AG09319 (cell line): ENCODE measurements at places on chromosomes 13 and 19.

- no peak for DNase-seq
Observed at GRCh38 chr13:40381935-40382764, 284.3 kb downstream of the FOXO1 start.

DNA sequence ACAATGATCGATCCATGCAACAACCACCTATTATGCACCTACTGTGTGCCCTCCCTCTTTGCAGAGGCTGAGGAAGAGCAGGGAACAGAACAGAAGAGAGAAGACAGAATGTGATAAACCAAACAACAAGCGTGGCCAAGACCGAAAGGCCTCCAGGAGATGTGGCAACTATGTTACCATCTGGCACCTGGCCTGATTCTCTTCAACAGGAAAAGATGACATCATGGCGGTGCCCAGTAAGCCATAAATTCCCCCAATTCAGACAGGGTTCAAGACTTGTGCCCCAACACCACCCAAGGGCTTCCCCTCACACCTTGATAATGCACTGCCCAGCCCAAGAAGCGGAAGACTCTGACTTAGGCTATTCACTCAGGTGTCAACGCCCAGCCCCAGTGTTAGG lies 44.3 kb downstream of the SLC7A1 start:
- DNase-seq, result no peak

DNA sequence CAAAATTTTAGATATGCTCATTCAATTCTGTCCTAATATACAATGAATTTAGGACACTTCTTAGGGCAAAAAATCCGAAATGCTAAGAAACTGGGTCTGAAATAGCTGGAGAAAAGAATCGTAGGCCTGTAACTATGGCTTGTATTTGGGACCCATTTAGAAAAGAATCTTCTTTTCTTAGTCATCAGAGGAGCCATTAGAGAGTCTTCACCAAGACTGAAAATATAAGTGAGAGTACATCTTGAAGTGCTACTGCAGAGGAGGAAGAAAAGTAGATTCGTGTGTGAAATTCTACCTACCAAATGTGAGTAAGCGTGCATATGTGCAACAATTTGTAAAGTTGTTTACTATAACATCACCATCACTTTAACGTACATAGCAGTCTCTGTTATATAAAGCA lies 8.8 kb upstream of the DACH1 start:
- DNase-seq, result no peak

- no peak for DNase-seq
Observed at GRCh38 chr13:36673838-36674326, at the start of gene SERTM1. Gene SERTM1 (plus strand): TSS chr13:36674020. CDS start chr13:36695079, 21,059 bp downstream.

GRCh38 chr19:3333662-3334061 lies 32.7 kb upstream of the NFIC start:
- DNase-seq, result no peak

- no peak for DNase-seq
Observed at GRCh38 chr19:40136818-40137217, 46.1 kb upstream of the ZNF780A start.
